ENCODE measurements at places on chromosomes 7 and 10. TPM values are rescaled to one million over a fixed set of nuclear protein-coding genes. Genes with fewer than 3 reads are reported as not detected.

DNA sequence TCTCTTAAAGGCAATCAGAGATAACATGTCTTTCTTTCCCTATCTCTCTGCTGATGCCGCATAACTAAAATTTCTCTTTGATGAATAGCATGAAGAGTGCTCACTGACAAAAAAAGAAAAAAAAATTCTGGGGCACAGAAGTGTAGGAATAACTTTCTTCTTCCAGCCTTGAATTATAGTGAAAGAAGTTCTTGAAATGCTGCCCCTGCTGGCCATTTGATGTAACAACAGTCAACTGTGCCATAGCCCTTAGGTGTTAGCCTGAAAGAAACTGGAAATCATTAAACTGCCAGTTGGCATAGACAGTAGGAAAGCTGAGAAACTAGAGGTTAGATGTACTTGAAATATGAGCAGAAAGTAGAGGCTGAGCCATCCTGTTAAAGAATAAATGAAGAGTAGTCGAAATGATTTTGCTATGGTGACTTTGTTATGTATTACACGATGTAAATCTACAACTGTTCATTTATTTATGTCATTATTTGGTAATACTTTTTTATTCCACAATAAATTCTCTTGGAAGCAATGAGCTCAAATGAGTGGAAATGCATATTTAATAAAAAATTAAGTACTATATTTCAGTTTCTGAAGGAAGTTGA, 48.3 kb upstream of the FAM171A1 start:
- DNase-seq, result peak; percentile 64

GRCh38 chr7:55018361-55019190, at the start of gene EGFR:
Gene EGFR (plus strand): TSS chr7:55019017. CDS start chr7:55019278, 261 bp downstream.
- DNase-seq, result peak; percentile 82

DNA sequence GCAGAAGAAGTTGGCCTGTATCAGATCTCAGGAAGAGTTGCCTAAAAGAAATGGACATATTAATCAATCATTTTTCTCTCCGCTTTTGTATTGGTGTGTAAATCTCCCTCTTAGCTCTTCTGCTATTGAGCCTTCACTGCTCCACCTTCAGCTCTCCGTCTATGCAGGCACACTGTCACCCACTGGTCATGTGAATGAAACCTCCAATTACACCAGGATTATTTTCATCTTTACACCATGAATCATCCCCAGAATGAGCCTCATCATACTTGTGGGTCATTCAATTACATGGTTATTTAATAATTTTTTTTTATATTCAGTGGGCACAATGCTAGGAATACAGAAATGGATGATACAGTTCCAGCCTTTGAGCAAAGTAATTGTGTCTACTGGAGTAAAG, 92.6 kb downstream of the LRRC4 start:
- no peak for DNase-seq

The DDX21 gene
- 28.2 TPM for total RNA-seq

DNA sequence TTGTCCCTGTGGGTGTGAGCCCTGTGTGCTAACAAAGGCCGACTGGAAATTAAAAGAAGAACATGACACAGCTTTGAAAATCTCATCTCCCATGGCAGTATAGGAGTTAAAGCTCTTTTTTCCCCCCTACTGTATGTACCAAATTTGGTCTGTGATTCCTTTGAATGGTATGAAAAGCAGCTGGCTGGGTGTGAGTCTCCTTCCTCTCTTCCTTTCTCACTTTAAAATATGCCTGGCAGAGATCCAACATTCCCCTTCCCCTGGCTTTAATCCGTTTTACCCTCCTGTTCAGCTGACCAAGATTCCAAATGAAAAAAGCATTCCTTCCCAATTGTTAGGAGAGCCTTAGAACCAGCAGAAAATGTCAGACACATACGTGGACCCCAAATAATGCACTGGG, 225.0 kb upstream of the CELF2 start:
- DNase-seq, result no peak

The CTAGE4 gene
- total RNA-seq, result 7.5 TPM

DNA sequence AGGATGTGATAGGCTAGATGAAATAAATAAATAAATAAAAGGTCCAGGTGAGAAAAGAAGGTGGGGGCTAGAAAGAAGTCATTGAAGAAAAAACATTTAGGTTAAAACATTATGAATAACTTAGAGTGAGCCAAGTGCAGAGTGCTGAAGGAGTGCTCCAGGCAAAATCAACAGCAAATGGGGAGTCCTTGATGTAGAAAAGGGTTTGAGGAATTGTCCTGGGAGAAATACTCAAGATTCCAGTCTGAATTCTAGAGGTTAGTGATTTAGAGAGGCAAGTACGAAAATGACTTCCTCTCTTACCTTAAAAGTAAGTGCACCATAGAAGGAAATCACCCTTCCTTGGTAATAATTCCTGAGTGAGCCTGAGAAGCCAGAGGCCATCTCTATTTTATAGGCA, 19.7 kb downstream of the CAV1 start:
- no peak for DNase-seq

The PAX4 gene
- total RNA-seq, result not detected

DNA sequence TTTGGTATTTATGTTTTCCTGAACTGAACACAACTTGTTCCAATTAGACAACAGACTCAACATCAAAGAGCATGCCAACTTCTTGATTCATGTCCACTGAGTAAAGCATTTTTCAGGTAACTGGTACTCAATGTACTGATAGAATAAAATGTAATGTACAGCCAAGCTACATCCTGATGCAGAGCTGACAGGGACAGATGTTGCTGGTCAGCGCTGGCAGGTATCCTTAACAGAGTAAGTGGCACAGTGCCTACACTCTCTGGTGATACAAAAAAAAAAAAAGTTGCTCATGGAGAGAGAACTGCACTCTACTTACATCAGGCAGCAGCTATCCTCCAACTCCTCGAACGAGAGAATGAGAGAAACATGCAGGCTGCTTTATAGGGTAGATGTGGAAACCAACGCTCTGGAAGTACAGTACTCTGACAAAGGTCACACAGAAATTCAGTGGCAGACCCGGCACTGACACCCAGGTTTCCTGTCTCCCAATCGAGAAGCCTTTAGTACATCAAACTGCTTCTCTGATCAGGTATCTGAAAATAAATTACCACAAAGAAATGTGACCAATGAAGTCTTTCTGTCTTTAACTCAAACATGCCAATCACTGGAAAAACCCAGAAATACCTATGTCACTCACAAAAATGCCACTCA, 4.6 kb downstream of the ITGB1 start:
- no peak for DNase-seq

DNA sequence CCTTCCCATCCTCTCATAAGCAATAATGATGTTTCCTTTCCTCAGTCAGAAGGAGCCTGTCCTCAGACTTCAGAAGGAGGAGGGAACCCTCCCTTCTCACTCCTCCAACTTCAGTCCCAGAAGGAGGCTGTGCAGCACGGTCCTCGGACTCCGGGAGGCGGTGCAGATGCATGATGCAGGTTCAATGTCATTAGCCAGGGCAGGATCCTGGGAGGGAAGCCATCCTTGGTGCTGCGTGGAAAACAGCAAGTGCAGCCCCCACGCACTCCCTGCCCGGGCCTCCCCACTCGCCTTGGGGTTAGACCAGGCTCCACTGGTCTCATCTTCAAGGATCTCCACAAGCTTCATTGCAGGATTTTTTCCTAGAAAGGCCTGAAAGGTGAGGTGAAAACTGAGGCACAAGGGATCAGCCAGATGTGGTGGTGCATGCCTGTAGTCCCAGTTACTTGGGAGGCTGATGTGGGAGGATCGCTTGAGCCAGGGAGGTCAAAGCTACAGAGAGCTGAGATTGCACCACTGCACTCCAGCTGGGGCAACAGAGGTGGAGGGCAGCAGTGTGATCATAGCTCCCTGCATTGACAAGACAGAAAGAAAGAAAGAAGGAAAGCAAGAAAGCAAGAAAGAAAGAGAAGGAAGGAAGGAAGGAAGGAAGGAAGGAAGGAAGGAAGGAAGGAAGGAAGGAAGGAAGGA, 62.0 kb downstream of the ASB13 start:
- no peak for DNase-seq

DNA sequence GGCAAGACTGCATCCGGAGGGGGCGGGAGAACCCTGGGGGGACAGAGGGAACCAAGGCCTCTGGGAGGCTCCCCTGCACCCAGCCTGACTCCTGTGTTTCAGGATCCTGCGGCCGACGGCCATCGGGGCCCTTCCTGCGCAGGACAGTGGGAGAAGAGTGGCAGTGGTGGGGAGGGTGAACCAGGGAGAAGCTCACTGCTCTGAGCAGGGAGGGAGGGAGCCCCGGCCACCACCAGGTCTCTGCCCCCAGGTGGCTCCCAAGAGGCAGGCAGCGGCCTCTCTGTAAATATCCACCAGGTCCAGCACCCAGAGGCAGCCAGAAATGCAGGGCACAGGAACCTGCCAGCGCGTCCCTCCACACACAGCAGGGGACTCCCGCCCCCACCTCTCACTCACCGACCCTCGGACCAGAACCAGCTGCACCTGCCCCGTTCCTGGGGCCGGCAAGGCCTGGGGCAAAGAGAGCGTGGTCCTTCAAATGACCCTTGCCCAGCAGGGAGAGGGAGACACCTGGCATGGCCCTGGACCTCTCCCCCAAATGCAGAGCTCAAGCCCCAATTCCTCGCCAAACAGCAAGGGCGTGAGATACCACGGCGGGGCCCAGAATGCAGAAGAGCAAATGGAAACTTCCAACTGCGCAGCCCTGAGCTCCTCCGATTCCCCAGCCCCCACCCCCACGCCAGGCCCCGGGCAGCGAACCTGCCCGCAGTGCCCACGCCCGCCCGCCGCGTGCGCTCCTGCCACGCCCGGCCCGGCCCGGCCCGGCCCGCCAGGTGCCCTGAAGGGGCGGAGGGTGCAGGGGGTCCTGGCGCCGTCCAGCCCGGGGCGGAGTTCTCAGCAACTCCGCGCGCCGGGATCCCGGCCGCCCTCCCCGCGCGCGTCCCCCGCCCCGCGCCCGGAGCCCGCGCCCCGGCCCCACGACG, 805 bp downstream of the RASGEF1A start:
- DNase-seq, result no peak

The EVX1 gene
- total RNA-seq, result not detected

The RARRES2 gene
- 143 TPM for total RNA-seq

Data from mucosa of gallbladder (tissue), 1 donor.